ENCODE measurements at places on chromosomes 7 and 10.

DNA sequence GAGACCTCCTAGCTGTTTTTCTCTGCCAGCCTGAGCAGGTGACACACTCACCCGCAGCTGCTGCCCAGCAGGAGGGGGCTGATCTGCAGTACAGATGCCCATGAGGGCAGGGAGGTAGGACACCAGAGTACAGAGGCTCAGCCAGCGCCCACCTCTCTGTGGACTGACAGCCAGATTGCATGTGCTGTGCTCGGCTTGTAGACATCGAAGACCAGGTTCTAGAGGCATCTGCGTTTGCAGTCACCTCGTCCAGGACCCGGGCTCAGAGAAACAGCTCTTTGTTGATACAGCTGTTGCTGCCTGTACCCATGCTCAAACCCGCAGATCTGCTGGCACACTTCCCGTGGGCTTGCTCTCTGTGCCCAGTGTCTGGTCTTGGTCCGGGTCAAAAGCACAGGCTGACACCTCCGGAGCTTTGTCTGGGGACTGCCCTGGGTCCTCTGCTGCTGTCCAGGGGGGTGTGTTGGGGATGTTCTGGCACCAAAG, 224.7 kb downstream of the GLRX3 start:
- no peak for DNase-seq

DNA sequence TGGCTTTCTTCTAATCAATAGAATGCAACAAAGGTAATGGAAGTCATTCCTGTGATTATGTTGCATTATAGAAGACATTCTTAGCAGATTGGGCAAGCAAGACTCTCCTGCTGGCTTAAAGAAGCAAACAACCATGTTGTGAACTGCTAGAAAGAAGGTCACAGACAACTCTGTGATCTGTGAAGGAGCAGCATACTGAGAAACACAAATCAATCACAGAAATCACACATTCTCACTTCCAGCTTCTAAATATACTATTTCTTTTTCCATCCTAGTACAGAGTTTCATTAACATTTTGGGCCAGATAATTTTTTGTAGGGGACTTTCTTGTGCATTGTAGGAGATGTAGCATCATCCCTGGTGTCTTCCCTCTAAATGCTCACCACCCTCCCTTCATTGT, 28.0 kb upstream of the PALS2 start:
- no peak for DNase-seq

- DNase-seq, result no peak
Observed at GRCh38 chr7:69670701-69671100, 72.4 kb downstream of the AUTS2 start.

GRCh38 chr7:19030281-19030680, 87.2 kb downstream of the TWIST1 start:
- no peak for DNase-seq

DNA sequence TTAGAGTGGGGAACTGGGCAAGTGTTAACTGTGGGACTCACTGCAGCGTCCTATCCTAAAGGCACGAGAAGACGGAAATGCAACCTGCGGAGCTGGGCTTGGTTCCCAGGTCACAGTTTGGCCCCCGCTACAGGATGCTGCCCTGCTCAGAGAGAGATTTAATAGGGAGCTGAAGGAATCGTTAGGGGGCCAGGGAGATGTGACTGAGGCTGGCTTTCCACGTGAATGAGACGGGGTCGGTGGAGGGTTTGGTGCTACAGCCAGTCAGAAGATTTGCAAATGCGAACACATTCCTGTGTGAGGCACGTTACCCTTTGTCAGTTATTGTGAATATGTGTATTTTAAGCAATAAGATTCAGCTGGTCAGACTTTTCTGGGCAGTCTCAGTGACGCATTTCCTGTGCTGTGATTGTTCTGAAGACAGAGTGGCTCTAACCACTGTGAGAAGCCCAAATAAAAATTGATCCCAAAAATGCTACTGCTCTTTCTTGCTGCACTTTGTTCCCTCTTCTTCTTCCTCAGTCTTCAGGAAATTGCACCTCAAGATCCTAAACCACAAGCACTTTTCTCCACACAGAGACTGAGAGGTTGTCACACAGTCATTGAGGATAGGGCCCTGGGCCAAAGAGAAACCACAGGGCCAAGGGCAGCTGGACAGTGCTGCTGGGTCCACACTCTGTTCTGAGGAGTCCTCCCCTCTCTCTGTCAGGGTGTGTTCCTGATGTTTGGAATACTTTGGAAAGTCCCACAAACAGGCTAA, 21.2 kb downstream of the CYP17A1 start:
- no peak for DNase-seq

DNA sequence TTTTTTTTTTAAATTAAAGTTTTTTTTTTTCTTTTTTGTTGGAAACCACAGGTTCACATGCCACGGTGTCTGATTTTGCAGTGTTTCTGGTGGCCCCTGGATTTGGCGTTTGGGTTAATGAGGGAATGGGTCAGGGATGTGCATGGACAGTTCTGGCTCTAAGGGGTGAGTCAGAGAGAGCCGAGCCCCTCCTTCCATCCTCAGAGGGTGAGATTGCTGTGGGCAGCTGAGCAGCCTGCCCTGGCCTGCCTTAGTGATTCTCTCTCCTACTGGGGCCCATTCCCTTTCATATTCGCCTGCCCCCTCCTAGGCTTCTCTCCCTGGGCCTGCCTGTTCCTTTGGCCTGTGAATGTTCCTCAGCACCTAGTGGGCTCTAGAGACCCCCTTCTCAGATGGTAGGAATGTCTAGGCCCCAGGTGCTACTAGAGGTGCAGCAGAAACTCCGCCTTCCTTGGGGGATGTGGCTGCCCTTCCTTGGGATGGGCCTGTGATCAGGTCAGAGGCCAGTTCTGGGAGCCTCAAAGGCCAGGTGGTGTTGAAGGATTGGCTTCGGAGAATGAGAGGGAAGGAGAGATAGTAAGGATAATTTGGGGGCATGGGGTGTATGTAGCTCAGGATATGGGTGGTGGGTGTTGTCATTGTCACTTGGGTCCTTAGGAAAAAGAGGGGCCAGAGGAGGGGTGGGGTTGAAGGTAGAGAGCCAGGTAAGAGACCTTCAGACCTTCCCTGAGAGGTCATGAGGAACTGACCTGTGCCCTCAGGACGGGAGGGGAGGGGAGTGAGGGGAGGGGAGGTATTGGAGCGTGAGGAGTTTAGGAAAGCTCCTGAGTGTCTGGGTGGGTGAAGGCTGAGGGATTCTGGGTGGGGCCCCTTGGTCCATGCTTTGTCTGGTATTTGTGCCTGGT, 19.8 kb downstream of the TSPAN14 start:
- no peak for DNase-seq

DNA sequence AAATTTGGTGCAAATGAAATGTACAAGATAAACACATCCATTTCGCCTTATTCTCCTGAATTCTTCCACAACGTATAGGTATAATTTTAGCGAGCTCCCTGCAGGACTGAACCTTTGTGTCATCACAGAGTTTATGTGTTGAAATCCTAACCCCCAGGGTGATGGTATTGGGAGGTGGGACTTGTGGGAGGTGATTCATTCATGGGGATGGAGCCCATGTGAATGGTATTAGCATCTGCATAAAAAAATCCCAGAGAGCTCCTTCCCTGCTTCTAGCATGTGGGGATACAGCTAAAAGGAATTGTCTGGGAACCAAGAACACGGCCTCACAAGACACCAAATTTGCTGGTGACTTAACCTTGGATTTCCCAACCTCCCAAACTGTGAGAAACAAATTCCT, 741.4 kb upstream of the VSTM2A start:
- no peak for DNase-seq

- DNase-seq, result no peak
Observed at GRCh38 chr7:137403353-137403695, 59.8 kb upstream of the PTN start.

DNA sequence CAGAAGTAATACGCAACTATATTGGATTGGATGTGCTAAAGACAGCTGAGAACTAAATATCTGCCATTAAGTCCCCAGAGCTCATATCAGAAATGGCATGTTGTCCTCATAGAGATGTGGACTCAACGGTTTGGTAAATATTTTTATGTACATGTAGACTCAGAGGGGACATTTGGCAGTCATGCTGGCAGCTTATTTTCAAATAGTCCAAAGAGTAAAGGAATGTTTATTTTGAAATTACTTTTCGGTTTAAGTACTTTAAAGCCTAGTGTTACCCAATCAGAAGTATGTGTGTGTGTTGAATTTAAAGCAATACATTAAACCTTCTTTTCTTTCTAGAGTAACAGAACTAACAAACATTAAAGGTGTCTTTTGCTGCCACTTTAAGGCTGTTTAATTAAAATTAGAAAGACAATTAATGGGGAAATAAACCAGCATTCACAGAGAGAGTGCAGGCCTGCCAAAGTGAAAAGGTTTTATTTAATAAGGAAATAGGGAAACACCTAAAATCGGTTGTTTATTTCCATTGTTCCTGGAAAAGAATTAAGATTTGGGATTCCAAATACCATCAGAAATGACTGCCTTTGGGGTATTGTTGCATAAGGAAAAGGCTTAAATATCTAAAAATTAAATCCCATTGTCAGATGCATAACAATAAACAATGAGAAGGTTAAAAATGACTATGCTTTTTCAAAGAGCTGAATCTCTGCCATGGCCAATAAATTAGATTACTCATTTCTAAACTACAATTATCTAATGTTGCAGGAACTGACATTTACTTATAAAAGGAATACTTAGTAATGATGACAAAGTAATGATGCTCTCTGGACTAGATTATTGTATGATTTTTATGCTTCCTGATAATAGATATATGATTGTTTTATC, 113.4 kb upstream of the AHR start:
- DNase-seq, result no peak

DNA sequence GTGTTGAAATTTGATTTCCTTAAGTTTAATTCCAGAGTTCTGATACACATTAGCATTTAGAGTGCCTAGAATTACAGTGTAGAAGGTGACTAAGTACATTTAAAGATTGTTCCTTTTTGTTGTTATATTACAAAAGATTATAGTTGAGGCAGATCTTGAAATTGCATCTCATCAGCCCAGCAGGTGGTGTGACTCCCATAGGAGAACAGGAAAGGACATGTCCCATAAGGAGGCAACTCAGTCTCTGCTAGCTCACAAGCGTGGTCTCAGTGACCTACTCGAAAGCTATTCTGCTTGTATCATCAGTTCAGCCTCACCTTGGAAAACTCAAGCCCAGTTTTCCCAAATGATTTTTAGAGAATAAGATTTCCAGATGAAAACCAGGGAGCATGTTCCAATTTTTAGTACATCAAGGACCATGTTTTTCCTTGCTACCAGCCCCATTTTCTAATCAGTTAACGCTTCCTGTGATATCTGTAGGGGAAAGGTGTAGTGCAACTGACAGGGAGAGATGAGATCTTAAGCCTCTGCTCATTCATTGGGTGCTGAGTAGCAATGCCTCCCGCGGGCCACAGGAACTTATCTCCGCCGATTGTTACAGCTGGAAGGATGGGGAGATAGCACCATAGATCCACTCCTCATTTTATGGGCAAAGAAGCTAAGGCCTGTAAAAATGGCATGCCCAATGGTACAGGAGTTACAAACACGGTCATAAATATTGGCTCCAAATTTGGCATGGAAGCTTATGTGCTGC, 1.1 kb upstream of the GNAI1 start:
- DNase-seq, result no peak

GRCh38 chr10:65611592-65611991, 1314.2 kb upstream of the LRRTM3 start:
- no peak for DNase-seq

DNA sequence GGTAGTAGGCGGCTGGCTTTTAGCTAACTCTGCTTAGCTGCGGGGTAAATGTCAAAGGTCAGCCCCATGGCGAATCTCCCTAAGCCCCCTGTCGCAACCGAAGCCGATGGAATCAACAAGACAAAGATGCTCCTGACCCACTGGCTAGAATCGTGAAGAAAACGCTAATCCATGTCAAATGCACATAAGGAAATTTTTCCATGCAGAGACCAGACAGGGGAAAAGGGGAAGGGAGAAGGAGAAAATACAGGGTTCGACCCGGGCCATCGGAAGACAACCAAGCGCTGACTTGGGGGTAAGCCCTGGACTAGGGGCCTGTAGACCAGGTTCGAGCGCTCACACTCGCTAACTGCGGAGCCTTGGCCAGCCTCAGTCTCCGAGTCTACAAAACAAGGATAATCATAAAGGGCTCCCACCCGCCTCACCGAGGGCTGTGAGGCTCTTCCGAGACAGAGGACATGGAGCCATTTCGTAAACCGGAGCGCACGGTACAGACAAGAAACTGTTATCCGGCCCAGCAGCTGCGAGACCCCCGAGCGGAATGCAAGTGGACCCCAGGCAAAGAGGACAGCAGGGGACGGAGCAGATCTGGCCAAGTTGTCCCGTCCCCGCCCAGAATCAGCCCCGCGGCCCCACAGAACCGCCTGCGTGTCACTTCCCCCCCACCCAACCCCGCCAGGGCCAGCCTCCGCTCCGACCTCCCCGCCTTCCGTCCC, 507 bp downstream of the SAR1A start:
- DNase-seq, result no peak

DNA sequence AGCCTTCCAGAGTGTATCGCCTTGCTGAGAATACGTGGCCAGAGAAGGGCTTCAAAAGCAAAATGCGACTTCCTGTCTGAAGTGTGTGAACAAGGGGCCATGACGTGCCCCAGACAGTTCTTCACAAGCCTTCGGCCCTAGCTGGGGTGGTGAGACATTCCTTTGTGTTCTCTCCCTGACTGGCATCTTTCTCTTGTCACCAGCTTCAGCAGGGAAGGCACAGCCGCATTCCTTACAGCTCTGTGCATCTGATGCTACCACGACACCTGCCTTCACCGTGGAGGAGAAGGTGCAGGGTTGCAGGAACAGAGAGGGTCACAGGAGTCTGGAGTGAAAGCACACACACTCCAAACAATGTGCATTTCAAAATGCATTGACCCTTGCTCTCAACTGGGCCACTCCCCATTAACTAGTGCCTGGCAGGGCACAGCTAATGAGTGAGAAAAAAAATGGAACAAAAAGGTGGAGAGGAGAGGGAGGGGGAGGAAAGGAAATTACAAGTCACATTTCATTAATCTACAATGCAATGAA, 93.4 kb downstream of the GPR26 start:
- DNase-seq, result no peak

DNA sequence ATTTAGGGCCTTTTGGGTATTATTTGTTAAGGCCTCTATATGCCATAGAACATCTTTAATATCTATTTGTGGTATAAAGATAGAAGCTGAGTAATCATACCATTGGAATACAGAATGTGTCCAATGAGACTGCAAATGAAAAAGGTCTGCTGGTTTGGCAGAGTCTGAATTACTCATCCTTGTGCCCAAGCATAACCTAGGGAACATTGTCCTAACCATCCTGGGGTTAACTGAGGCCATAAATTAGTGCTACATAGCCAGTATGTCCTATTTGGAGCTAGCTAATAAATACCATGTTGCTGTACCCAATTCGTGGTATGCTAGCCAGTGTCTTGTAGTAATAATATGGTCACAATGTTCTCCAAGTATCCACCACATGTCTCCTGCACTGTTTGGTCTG, 117.1 kb downstream of the ANKRD26 start:
- DNase-seq, result no peak

GRCh38 chr7:158044482-158044823, 543.2 kb downstream of the PTPRN2 start:
- no peak for DNase-seq

- no peak for DNase-seq
Observed at GRCh38 chr7:140304191-140304799, 94.0 kb downstream of the SLC37A3 start.

GRCh38 chr10:51920672-51921071, 221.3 kb upstream of the CSTF2T start:
- DNase-seq, result no peak

Data from caudate nucleus (tissue), 63 donors.